ENCODE measurements at places on chromosomes 16 and 17.

GRCh38 chr16:30652005-30652296 is 1.2 kb downstream of the PRR14 start:
- no peak for DNase-seq

- DNase-seq = no peak
Observed at GRCh38 chr17:6787081-6787693, 11.2 kb downstream of the FBXO39 start.

DNA sequence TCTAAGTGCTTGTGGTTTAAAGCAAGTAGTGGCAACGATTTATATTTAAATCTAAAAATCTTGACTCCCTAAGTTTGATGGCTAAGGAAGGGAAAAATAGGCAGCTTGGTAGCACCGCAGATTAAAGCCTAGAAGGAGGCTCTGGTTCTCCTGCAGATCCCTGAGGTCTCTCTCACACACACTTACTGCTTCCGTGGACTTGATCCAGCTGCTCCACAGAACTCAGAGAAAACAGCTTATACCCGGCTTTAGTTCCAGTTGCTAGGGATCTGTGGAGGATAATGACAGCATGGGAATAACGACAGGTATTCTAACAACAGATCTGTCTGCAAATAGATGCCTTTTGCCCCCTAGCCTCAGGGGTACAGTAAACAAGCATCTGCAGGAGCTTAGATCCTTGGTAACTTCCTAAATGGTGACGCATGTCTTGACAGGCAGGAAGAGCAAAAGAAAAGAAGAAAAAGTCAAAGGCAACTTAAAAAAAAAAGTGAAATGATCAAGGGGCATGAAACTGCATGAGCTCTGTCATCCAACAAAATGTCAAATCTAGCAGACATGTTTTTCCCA is 4.5 kb downstream of the WIPI1 start:
- DNase-seq = no peak

GRCh38 chr17:65554553-65555223 is 6.8 kb downstream of the AXIN2 start:
- no peak for DNase-seq

- no peak for DNase-seq
Observed at GRCh38 chr16:58692450-58692849, 7.9 kb upstream of the SLC38A7 start.

- DNase-seq = no peak
Observed at GRCh38 chr16:84055366-84055765, 12.8 kb upstream of the SLC38A8 start.

DNA sequence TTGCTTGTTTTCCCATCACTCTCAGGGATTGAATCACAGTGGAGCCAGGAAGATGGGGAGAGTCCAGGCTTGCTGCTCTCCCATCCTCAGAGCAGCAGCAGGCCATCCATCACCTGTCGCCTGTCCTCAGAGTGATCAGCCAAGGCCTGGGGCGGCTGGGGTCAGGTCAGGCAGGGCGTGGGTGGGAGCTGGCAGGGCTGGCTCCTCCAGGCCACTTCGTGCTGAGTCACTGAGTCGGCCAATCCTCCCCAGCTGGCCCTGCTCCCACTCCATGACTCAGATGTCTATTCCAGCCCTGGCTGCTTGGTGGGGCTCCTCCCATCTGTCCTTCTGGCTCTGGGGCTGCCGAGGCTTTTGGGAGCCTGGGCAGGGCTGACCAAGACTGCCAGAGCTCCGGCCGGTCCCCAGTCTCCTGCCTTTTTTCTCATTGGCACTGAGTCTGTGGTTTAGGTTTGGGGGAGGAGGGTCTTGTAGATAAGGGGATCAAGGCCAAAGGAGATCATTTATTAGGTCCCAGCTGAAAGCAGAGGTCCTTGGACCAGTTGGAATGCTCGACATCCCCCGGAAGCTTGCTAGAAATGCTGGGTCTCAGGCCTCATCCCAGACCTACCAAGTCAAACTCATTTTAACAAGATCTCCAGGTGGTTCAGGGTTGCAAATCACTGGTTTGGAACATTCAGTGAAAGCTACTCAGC is 72.7 kb downstream of the ABCC1 start:
- peak; percentile 73 for DNase-seq

DNA sequence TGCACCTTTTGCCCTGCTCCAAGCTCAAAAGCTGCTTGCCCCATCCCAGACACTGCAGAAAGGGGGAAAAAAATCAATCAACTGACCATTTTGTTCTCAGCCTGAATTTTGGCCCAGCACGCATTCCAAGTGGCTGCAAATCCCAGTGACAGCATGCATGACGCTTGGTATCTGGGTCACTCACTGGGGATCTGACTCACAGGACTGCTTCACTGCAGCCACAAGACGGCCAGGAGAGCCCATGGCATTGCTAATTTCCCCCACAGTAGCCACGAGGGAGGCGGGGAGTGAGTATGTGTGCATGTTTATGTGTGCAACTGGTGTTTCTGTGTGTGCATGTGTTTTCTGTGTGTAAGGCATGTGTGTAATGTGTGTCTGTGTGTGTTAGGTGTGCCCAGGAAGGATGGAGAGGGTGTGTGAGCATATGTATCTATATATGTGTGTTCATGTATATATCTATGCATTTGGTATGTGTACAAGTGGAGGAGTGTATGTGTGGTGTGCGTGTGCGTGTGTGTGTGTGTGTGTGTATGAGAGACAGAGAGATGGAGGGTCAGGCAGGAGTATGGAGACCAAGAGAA is 33.8 kb downstream of the SDK2 start:
- no peak for DNase-seq

DNA sequence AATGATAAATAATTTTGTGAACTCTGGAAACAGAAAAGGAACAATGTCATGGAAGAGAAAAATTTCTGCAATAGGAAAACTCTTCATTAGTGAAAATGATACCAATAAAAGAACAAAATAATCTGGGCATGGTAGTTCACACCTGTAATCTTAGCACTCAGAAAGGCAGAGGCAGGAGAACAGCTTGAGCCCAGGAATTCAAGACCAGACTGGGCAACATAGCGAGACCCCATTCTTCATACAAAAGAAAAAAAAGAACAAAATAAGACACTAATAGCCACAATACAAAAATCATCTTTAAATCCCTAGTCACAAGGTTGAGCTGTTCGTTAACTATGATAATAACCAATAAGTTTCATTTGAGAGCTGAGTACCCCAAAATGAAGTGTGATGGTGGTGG is 8.6 kb downstream of the POLG2 start:
- no peak for DNase-seq

- no peak for DNase-seq
Observed at GRCh38 chr16:23339787-23340186, 37.7 kb downstream of the SCNN1B start.

DNA sequence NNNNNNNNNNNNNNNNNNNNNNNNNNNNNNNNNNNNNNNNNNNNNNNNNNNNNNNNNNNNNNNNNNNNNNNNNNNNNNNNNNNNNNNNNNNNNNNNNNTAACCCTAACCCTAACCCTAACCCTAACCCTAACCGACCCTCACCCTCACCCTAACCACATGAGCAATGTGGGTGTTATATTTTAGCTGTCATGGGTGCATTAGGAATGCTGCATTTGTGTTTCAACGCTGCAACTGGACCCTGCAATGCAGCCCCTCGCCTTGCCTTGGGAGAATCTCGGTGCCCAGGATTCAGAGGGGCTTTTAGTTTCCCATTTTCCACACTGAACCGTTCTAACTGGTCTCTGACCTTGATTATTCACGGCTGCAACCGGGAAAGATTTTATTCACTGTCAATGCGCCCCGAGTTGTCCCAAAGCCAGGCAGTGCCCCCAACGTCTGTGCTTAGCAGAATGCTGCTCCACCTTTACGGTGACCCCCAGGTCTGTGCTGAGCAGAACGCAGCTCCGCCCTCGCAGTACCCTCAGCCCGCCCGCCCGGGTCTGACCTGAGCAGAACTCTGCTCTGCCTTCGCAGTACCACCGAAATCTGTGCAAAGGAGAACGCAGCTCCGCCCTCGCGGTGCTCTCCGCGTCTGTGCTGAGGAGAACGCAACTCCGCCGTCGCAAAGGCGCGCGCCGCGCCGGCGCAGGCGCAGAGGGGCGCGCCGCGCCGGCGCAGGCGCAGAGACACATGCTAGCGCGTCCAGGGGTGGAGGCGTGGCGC is 43.3 kb downstream of the POLR3K start:
- DNase-seq = no peak

DNA sequence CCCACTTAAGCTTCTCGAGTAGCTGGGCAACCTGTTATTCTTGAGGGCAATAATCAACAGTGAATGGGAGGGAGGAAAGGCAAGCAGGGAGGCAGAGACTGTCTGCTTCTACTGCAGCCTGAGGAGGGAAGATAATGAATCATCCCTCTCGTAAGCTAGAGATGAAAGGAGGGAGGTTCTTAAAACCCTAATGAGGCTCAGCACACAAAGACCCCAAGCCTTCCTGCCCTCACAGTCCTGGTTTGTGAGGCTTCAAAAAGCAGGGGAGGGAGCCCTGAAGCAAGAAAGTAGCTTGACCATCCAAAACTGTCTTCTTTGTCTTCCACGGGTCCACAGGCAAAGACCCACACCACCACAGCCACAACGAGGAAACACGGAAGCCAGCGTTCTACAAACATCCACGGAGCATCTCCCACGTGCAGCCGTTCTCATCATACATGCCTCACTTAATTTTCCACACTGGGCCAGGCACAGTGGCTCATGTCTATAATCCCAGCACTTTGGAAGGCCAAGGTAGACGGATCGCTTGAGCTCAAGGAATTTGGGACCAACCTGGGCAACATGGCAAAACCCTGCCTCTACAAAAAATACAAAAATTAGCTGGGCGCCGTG is 1.8 kb downstream of the PIK3R5 start:
- DNase-seq = no peak

- no peak for DNase-seq
Observed at GRCh38 chr17:57505841-57506773, 239.0 kb downstream of the CCDC182 start.

DNA sequence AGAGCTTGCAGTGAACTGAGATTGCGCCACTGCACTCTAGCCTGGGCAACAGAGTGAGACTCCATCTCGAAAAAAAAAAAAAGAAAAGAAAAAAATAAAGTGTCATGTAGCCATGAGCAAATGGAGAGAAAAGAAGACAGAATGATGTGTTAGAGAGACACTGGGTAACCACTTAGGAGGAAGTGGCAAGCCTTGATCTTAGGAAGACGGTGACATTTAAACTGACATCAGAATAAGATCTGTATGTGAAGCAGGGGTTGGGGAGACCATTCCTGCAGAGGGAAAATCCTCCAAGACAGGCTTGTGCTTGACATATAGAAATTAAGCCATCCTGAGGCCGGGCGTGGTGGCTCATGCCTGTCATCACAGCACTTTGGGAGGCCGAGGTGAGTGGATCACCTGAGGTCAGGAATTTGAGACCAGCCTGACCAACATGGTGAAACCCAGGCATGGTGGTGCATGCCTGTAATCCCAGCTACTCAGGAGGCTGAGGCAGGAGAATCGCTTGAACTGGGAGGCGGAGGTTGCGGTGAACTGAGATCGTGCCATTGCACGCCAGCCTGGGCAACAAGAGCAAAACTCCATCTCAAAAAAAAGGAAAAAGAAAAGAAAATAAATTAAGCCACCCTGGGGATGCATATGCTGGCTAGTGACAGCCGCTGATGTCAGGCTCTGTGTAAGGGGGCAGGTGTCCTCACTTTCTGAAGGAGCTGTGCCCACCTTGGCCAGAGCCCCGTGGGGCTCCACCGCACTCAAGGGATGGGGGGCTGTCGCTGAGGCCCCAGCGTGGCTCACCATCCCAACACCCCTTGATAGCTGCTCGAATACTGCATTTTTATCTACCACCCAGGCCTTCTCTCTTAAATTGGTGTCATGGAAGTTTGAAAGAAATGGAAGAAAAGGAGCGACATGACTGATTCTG is 13.1 kb upstream of the CYB5B start:
- no peak for DNase-seq

DNA sequence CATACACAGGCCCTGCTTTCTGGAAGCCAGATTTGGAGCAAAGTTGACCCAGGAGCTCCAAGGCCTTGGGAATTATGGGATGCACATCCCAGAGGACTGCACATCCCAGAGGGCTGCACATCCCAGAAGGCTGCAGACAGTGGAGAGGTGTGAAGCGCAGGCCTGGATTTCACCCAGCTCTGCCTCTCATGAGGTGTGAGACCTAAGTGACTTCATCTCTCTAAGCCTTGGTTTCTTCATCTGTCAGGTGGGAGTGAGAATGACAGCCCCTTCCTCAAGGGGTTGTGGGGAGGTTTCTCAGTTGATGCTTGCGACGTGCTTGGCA is 102.3 kb downstream of the GSG1L start:
- no peak for DNase-seq

GRCh38 chr16:27906883-27907282 is 156.6 kb downstream of the GSG1L start:
- DNase-seq = no peak

DNA sequence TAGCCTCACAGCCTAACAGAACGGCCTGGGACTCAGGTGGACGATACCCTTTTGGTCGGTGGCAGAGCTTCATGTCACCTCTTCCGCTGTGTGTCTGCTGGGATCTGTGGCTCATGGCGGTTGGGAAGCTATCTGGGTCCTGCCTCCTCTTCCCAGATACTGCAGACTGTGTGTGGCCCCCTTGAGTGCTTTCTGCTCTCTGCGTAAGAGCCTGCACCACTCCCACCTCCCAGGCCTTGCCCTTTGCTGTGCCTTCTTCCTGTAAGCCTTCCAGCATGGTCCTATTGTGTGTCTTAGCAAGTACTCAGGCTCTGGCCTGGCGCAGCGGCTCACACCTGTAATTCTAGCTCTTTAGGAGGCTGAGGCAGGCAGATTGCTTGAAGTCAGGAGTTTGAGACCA is 17.5 kb upstream of the ADCY7 start:
- no peak for DNase-seq

GRCh38 chr17:4485676-4486646 is 12.7 kb upstream of the SPNS2 start:
- no peak for DNase-seq

DNA sequence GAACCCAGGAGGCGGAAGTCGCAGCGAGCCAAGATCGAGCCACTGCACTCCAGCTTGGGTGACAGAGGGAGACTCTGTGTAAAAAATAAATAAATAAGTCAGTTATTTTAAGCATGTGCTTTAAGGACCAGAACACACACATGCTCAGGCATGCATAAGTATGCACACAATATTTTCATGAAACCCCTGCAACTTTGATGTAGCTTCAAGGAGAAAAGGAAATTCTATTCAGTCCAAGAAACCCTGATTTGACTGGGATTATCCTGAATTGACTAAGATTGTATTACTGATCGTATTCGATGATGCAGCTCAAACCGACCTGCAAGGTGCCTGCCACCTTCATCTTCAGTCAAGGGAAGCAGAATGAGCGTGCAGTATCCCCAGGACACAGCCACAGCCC is 841 bp downstream of the TEKT5 start:
- no peak for DNase-seq

- DNase-seq = no peak
Observed at GRCh38 chr16:68985855-68986254, 119.6 kb upstream of the HAS3 start.

DNA sequence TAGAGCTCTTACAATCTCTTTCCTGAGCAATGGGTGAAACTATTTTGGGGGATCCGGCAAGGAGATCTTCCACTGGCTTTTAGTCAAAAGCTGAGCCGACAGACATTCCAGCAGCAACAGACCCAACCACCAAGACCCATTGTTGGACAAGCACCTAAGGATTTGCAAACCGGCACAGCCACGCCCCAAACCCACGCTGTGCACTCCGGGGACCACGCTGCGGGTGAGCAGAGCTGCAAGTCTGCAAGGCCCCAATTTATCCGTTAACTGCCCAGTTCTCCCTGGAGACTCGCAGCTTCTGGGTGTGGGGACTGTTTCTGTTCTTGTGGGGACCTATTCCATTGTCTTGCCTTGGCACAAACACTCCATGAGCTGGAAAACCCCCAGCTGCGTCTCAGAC is 45.9 kb downstream of the C16orf95 start:
- no peak for DNase-seq

Measured in brain pericyte (primary cell).